RWPE1 (cell line): ENCODE measurements at places on chromosomes 7 and 10.

DNA sequence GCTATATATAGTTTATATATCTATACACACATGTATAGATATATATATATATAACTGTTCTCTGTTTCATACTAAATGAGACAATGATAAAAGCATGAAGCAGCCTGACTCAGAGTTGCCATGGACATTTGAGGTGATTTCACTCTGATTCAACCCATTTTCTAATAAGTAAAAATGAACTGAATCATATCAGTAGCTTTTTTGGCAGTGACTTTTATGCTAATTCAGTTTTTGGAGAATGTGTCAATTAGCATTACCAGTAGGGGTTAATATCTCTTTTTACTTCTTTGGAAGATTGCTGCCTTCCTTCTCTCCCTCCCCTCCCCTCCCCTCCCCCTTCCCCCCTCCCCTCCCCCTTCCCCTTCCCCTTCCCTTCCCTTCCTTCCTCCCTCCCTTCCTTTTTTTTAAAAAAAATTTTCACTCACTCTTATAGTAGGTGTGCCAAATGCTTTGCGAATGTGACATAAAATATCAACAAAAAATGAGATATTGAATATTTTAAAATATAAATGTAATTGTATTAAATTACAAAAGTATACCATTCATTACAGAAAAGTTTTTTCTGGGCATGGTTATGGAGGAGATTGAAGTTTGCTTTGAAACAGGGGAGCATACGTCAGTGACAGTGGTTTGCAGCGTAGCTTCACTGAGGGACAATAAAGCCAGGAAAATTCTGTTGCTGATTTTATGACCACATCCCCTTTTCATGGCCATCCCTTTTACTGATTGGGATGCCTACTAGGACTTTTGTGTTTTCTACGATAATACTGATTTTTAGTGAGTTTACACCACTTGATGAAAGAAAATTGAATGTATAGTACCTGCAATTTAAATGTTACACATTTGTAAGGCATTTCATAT, 64.0 kb upstream of the KLF6 start:
- peak; percentile 63 for DNase-seq

GRCh38 chr7:99788554-99788953, 4.6 kb upstream of the CYP3A4 start:
- no peak for DNase-seq

DNA sequence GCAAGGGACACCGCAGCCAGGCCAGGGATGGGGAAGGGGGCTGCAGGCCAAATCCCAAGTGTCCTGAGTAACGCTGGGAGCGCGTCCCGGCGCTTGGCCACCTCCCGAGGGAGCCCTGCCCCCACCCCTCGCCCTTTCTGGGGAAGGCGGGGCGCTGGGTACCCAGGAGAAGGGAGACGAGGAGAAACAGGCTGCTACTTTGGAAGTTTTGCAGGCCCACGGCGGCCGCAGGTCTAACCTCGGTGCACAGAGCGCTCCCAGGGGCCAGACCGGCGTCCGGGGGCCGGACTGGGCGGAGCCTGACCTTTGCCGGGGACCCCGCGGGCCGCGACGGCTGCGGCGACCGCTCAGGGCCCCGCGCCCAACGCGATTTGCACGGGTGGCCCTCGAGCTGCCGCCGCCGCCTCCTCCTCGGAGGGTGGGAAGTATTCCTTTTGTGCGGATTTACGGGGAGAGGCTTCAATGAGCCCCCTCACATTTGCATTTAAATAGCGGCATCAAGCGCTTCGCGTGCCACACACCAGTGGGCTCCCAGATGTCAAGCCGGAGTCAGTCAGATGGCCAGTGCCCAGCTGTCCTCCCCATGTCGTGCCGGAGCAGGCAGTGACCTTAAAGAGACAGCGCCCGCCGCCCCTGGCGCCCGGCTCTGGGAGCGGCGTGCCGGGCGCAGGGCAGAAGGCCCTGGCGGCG, 3.0 kb upstream of the EBF3 start:
- DNase-seq, result no peak

GRCh38 chr7:25624051-25624450, 395.8 kb upstream of the NPVF start:
- peak; percentile 42 for DNase-seq

- DNase-seq, result peak; percentile 93
Measured at GRCh38 chr7:116315293-116315692, 105.0 kb downstream of the TES start.

- no peak for DNase-seq
Measured at GRCh38 chr10:64196638-64197315, 675.6 kb downstream of the REEP3 start.

DNA sequence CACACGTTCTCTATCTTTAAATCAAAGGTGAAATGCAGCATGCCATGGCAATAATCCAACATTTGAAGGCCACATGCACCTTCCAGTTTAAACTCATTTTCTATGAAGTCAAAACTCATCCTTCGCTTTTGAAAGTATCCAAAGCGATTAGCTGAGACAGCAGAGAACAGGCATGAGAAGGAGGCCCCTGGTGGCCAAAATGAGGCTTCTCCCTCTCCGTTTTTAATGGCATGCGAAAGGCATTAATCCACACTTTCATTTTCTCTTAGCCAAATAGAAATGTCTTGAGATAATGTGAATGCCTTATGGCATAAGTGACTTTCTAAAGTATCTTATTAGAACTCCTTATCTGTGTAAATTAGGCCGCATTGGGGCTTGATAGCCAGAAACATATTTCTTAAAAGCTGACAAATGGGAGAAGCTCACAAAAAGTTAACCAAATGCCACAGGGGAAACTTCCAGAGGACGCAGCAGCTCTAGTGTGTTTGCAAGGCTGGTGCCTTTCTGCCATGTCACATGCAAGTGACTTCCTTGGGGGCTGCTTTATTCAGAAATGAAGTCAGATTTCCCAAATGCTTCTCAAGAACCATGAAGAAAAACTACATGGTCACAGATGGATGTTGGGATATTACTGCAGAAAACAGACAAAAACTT, 1189.6 kb downstream of the SORCS1 start:
- peak; percentile 20 for DNase-seq

GRCh38 chr7:107754642-107755041, 10.7 kb downstream of the CBLL1 start:
- no peak for DNase-seq

- DNase-seq, result peak; percentile 59
Measured at GRCh38 chr10:60578217-60578616, 188.5 kb upstream of the ANK3 start.

GRCh38 chr10:106980495-106981451, 183.7 kb downstream of the SORCS1 start:
- no peak for DNase-seq

GRCh38 chr7:105791926-105792325, 84.5 kb downstream of the ATXN7L1 start:
- DNase-seq, result peak; percentile 52

DNA sequence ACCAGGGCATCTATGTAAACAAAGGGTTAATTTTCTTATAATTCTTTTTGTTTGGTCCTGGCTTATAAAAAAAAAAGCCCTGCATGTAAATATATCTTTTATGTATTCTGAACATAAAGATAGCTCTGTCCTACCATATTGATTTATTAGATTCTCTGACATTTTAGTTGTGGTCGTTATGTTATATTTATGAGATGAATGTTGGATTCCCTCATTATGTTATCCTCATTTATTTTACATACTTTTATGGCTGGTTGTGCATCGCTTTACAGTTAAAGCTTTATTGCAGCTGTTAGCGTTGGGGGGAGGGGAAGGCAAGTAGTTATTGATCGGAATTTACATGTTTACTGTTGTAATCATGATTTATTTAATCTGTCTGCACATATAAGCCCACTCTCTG, 431.5 kb downstream of the LRMDA start:
- DNase-seq, result no peak

GRCh38 chr10:31937371-31937770, 8.7 kb upstream of the ARHGAP12 start:
- DNase-seq, result no peak

GRCh38 chr7:14148974-14149373, 159.5 kb upstream of the ETV1 start:
- no peak for DNase-seq

GRCh38 chr10:51034769-51035168, 39.5 kb upstream of the PRKG1 start:
- DNase-seq, result no peak

GRCh38 chr7:81707966-81708365, 61.9 kb downstream of the HGF start:
- no peak for DNase-seq
